ENCODE measurements at places on chromosomes 2 and 18.

- peak; percentile 13 for DNase-seq
Observed at GRCh38 chr18:8507915-8508705, 101.1 kb upstream of the RAB12 start.

GRCh38 chr2:66305718-66306117 is 129.2 kb upstream of the MEIS1 start:
- DNase-seq, result no peak

GRCh38 chr18:63374540-63374939 is 7.5 kb upstream of the KDSR start:
- no peak for DNase-seq

GRCh38 chr2:1620081-1620480 is 124.2 kb downstream of the PXDN start:
- DNase-seq, result no peak

DNA sequence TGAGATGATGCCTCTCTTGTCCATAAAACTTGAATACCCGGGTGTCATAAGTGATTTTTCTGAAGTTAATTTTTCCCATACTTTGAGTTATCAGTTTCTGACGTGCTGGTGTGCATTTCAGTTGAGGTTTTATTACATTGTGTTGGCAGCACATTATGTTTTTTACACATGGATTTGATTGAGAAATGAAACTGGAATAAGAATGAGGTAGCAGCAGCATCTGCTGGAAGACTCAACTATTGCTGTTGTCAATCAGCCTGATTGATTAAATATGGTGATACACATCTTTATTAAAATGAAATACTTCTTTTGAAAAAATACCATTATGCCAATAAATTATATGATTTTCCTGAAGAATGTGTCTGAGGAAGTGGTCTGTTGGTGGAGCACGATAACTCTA is 60.5 kb downstream of the INSIG2 start:
- no peak for DNase-seq

DNA sequence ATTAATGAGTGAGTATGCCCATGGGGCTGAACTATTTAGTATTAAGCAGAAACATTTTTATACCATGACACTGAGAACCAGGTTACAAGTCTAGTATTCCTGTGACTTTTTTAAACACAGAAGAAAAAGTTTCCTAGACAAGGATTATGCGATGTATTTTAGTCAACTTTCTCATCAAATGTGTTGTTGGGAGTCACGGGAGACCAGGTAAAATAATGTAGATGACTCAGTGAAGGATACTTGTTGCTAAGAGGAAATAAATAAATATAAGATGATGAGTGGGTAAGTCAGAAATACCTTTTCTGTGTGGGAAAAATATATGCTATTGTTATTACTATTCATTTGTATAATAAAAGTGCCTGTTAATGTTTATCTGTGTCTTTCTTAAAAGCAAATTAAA is 23.4 kb downstream of the MBD5 start:
- no peak for DNase-seq

Data from GM04503 (cell line).